CD4-positive, alpha-beta memory T cell (primary cell): ENCODE measurements at places on chromosomes 5 and 9.
A peak's percentile ranks its signal among the peaks of the same experiment; 100 is the strongest.

GRCh38 chr5:155943516-155944407 lies 383.2 kb upstream of the SGCD start:
- DNase-seq, result peak; percentile 4

DNA sequence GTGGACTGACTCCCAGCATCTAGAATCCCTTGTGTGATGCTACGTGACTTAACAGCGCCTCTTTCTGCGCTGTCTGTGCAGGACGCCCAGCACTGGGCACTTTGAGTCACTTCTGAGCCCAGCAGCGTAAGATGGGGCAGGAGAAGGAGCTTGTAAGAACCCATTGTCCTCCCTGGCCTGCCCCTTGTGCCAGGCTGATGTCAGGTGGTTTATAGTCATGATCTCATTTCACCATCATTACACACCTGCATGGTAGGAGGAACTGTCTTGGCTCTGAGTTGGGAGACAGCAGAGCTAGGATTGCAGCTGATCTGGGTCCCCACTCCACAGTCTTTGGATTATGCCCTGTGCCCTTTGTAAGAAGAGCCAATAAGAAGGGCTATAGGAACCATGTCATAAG lies 12.2 kb downstream of the ERGIC1 start:
- no peak for DNase-seq

DNA sequence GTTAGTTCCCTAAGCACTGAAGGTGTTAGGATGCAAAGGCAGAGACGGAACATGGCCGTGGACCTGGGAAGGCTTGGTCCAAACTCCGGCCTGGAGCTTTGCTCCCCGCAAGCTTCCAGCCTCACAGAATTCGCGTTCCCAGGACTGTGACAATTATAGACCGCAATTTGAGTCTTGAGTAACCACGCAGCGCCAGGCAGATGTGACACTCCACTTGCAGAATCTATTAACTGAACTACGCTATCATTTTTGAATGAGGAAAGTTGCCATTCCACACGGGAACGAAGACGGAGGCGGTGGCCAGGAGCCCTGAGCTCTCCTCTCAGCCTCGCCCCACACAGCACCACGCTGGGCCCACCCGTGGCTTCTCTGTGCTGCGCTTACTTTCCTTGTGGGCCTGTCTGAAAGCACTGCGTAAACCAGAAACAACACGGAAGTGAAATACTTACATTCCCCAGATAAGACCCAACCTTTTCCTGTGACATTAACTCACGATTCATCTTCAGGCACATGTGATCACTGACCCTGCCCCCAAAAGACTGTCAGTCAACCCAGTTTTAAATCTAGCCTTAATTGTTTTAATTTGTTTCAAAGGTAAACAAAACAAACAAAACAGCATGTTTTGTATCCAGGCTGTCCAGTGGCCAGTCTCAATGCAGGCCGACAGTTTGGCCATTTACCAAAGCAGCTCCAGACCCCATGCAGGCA lies 16.1 kb upstream of the COL5A1 start:
- no peak for DNase-seq

GRCh38 chr5:171738501-171738900 lies 47.1 kb upstream of the SMIM23 start:
- DNase-seq, result no peak

DNA sequence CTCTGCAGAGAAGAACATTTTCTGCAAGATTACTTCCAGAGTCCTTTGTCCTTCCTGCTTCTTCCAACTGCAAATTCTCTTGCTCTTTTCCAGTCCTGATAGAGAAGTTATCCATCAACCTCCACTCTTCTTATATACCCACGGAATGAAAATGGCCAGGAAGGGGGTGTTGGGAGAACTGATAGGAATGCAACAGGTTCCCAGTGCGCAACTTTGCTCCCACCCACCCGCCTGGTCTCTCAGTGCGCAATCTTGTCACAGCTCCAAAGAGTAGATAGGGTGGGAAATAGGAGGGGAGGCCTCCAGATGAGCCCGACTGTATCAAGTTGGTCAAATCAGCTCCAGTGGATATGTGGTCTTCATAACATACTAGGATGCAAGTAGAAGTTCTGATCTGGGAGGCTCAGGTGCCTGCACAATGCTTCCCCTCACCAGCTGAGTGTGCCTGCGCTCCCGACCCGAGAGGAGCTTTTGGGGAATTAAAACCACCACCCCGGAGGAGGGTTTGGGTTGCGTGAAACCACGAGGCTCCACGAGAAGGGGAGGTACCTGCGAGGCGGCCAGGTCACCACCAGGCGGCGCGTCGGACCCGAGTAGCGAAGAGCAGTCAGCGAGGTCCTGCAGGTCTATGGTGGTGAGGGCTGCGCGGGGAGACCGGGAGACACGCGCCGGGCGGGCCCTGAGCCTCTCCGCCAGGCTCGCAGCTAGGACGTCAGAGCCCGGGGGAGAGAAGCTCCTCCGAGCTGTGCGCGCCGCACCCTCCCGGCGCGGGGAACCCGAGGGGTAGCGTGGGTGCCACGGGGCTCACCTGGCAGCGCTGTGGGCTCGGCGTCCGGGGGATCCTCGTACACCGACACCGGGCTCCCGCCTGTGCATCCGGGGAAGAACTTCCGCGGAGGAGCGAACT lies 835 bp downstream of the MCIDAS start:
- peak; percentile 35 for DNase-seq
